ENCODE measurements at places on chromosomes 1 and 21. TPM values are rescaled to one million over a fixed set of nuclear protein-coding genes. Genes with fewer than 3 reads are reported as not detected.

RGS4 gene
- total RNA-seq: 0.42 TPM

GNG12 gene
- total RNA-seq: 80.1 TPM

KRTAP12-2 gene
- not detected for total RNA-seq

BTBD19 gene
- total RNA-seq: 0.84 TPM

CHI3L2 gene
- total RNA-seq: not detected

AMY1A gene
- total RNA-seq: not detected

TCEA3 gene
- 4.4 TPM for total RNA-seq

AIRE gene
- total RNA-seq: not detected

COP1 gene
- 36.7 TPM for total RNA-seq

SELL gene
- total RNA-seq: not detected

ZNF593 gene
- total RNA-seq: 41.9 TPM

IGSF21 gene
- total RNA-seq: not detected

LRRC53 gene
- total RNA-seq: not detected

ZNF593OS gene
- not detected for total RNA-seq

WDR64 gene
- not detected for total RNA-seq

ABCD3 gene
- total RNA-seq: 35.6 TPM

AUNIP gene
- total RNA-seq: 6.5 TPM

ATP5PB gene
- total RNA-seq: 380 TPM

LIPI gene
- not detected for total RNA-seq

TRIM45 gene
- 1.7 TPM for total RNA-seq

HPCA gene
- total RNA-seq: not detected

LHX8 gene
- total RNA-seq: not detected

OXCT2 gene
- 1.1 TPM for total RNA-seq

CRP gene
- total RNA-seq: not detected

SH2D1B gene
- not detected for total RNA-seq

TRIM67 gene
- not detected for total RNA-seq

CFH gene
- 33.3 TPM for total RNA-seq

LGR6 gene
- 0.14 TPM for total RNA-seq

CAMK1G gene
- not detected for total RNA-seq

SMIM34 gene
- total RNA-seq: not detected

CD5L gene
- not detected for total RNA-seq

ZNF648 gene
- not detected for total RNA-seq

OR6K2 gene
- not detected for total RNA-seq

ADGRL4 gene
- total RNA-seq: 0.21 TPM

KRTAP19-1 gene
- total RNA-seq: not detected

KCNC4 gene
- total RNA-seq: 2.5 TPM

CELA3B gene
- total RNA-seq: not detected

ENTREP3 gene
- total RNA-seq: 28.0 TPM

HNRNPCL2 gene
- not detected for total RNA-seq

PRSS38 gene
- total RNA-seq: not detected

COL24A1 gene
- total RNA-seq: not detected

WARS2 gene
- total RNA-seq: 9.3 TPM

OBSCN gene
- total RNA-seq: 4.0 TPM

PPIAL4G gene
- not detected for total RNA-seq

TMEM240 gene
- total RNA-seq: 0.23 TPM

THEM5 gene
- 0.99 TPM for total RNA-seq

C1orf87 gene
- not detected for total RNA-seq

NBPF12 gene
- 2.3 TPM for total RNA-seq

MTHFR gene
- total RNA-seq: 13.8 TPM

SYCP1 gene
- total RNA-seq: not detected

FCRL5 gene
- not detected for total RNA-seq

NFASC gene
- total RNA-seq: 4.0 TPM

TNFRSF18 gene
- 0.98 TPM for total RNA-seq

PLEKHA6 gene
- 10.2 TPM for total RNA-seq

TDRD10 gene
- not detected for total RNA-seq

KCNT2 gene
- total RNA-seq: not detected

SV2A gene
- 3.4 TPM for total RNA-seq

SLC26A9 gene
- 0.19 TPM for total RNA-seq
